ENCODE measurements at places on chromosomes 2 and 18.

- no peak for DNase-seq
These were observed 51.5 kb downstream of the PUM2 start for GRCh38 chr2:20299113-20299512.

- DNase-seq: no peak
These were observed 255.8 kb downstream of the FBXO15 start for GRCh38 chr18:73891572-73892421.

DNA sequence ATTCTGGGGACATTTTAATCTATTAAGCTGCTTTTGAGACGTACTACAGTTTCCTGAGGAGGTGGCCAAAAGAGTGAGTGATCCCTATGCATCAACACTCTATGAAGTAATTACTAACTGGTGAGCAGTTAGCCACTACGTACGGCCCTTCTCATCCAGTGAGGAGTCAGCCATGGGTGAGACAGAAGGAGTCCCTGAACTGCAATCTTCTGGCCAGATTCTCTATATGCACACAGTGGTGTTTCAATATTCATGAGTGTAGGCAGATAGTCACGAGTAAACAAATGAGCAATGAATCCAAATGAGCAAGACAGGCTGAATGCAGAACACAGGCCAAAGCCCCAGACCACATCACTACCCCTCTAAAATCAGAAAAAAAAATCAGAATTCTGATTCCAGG, 29.8 kb upstream of the TMEM214 start:
- no peak for DNase-seq

- DNase-seq: no peak
These were observed 31.7 kb upstream of the ZCCHC2 start for GRCh38 chr18:62490967-62491695.

GRCh38 chr2:138021154-138021553, 56.9 kb downstream of the HNMT start:
- DNase-seq: no peak

DNA sequence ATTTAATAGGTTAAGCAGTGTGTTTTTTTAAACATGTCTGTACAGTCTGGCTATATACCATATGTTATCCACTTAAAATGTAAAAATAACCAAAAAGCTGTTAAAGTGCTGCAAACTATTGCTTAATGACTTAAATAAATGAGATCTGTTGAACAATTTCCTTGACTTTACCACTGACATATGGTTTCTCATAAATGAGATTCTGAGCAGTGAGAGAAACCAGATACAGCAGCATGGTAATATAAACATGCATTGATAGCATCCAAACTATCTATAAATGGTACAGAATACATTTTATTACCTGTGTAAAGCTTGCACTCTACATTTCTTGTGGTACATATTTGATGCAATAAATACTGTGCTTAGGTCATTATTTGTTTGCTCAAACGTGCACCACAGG, 36.3 kb upstream of the TTC21B start:
- DNase-seq: no peak

GRCh38 chr18:24934258-24934932, 417.6 kb downstream of the ZNF521 start:
- no peak for DNase-seq

DNA sequence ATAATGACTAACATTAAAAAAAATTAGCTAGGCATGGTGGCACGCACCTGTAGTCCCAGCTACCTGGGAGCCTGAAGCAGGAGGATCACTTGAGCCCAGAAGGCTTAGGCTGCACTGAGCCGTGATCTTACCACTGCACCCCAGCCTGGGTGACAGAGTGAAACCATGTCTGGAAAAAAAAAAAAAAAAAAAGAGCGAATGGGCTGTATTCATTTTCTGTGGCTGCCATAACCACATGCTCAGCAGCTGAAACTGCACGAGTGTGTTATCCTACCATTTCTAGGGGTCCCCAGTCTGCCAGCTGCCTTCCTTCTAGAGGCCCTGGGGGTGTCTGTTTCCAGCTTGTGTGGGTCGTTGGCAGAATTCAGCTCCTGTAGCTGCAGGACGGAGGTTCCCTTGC, 247.8 kb downstream of the EIPR1 start:
- no peak for DNase-seq

- DNase-seq: no peak
These were observed 165.3 kb upstream of the CDH2 start for GRCh38 chr18:28342231-28342630.
